ENCODE measurements at places on chromosomes 2 and 18.

DNA sequence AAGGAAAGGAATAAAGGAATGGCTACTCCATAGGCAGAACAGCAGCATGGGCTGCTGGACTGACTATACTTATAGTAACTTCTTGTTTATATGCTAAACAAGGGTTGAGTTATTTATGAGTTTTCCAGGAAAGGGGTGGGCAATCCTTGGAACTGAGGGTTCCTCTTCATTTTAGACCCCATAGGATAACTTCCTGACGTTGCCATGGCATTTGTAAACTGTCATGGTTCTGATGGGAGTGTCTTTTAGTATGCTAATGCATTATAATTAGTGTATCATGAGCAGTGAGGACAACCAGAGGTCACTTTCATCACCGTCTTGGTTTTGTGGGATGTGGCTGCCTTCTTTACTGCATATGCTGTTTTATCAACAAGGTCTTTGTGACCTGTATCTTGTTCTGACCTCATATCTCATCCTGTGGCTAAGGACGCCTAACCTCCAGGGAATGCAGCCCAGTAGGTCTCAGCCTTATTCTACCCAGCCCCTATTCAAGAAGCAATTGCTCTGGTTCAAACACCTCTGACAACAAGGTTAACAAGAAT, 98.6 kb upstream of the CABLES1 start:
- DNase-seq: no peak

- peak; percentile 59 for DNase-seq
These were observed 82.6 kb upstream of the TANK start for GRCh38 chr2:161077367-161078210.

DNA sequence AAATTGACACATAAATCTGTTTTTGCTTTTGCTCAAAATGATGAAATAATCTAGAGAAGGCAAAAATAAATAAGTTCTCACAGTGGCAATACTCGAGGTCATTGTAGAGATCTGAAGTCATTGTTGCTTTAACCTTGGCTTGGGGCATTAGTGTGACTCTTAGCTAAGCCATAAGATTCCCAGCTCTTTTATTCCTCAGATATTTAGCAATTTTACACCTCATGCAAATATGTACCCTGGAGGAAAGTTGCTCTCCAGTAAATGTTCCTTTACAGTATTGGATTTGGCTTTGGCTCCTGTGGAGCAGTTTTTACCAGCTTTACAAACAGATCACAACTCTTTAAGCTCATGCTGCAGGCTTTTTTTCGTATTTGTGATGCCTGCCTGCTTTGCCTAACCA, 134.2 kb upstream of the NABP1 start:
- no peak for DNase-seq

GRCh38 chr2:154433010-154433409, 265.5 kb upstream of the KCNJ3 start:
- DNase-seq: no peak
